ENCODE measurements at places on chromosomes 3 and 15.

DNA sequence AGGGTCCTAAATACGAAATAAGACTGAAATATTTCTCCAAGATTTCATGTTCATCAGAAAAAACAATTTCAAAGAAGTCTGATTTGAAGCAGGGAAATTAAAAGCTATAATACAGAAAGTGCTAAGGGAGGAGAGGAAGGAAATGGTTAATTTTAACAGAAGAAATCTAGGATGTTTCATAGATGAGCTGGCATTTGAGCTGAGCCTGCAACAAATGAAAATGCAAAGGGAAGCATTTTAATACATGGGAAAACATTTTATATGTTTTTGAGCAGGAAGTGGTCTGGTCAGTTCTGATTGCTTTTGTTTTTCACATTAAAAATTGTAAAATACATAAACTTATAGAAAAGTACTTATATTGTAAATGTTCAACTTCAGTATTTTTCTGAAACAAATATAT lies 17.2 kb upstream of the RAP2B start:
- DNase-seq = no peak

- DNase-seq = no peak
Observed at GRCh38 chr3:72232777-72233176, 447.8 kb upstream of the PROK2 start.

GRCh38 chr15:77144026-77144425 lies 73.1 kb upstream of the TSPAN3 start:
- DNase-seq = no peak

GRCh38 chr3:195715583-195716266 lies 5.1 kb upstream of the MUC20 start:
- DNase-seq = no peak

DNA sequence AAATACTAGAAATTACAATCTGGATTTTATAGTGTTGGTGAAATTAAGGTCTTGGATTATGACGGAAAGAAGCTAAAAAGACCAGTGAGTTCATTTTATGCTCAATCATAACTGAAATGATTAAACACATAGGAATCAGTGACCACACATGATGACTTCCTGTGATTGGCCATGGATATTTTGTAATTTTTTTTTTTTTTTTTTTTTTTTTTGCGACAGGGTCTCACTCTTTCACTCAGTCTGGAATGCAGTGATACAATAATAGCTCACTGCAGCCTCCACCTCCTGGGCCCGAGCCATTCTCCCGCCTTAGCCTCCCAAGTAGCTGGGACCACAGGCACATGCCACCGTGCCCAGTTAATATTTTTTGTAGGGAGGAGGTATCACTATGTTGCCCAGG lies 47.4 kb downstream of the PAQR5 start:
- no peak for DNase-seq

- no peak for DNase-seq
Observed at GRCh38 chr3:53142986-53143385, 12.8 kb upstream of the RFT1 start.

DNA sequence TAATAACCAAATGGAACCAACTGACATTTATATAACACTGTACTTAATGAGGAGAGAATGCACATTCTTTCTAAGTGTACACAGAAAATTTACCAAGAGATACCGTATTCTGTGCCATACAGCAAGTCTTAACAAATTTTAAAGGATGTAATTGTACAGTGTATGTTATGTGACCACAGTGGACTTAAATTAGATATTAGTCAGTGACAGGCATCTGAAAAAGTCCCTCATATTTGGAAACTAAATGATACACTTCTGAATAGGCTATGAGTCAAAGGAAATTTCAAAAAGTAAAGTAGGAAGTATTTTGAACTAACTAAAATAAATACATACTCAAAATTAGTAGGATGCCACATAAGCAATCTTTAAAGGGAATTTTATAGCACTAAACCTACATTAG lies 59.6 kb upstream of the P3H2 start:
- DNase-seq = no peak

DNA sequence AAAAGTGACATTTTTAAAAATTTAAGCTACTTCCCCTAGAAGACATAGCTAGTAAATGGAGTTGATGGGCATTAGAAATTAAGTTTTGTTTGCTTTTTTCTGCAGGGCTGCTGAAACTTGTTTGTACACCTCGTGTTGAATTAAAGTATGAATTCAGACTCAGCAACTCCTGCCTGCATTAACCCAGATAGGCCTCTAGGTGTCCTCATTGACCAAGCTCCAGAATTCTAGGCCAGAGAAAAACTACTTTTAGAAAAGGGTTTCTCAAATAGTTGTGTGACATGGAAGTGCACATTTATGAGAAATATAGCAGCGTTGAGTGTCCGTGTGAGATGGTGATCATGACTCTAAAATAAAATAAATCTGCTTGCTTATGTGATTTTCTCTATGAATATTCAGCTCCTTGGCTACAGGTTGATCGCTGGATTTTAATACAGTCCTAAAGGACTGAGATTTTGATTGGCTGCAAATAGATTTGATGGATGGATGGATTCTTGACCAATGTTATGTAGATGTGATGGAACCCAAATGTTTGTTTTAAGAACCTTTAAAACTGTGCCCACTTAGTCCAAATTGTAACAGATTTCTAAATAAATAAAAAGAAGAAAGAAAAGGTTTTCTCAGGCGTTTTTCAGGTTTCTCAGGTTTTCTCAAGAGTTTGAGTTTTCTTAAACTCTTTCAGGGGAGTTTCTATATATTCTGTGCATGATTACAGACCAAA lies 39.4 kb upstream of the LMOD3 start:
- no peak for DNase-seq

DNA sequence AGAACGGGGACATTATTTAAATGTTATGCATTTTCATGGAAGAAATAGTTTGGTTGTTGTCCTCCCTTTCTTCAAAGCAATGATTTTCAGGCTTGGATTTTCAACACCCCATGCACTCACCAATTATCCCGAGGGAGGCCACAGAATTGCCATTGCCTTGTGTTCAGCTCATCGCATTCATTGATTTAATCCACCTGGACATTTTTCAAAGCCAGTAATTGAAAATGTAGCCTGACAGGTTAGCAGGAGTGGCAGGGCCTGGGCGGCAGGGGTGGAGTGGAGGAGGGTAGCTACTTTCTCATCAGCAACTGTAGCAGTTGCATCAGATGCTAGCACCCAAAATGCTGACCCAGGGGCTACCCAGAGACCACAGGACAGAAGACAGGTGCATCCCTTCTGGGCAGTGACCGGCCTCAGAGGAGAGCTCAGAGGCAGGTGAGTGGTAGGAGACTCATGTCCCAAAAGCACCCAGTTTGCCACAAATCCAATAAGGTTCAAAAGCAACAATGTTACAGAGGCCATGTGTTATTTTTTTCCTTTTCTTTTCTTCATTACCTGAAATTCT lies 242.4 kb downstream of the CD47 start:
- DNase-seq = no peak

DNA sequence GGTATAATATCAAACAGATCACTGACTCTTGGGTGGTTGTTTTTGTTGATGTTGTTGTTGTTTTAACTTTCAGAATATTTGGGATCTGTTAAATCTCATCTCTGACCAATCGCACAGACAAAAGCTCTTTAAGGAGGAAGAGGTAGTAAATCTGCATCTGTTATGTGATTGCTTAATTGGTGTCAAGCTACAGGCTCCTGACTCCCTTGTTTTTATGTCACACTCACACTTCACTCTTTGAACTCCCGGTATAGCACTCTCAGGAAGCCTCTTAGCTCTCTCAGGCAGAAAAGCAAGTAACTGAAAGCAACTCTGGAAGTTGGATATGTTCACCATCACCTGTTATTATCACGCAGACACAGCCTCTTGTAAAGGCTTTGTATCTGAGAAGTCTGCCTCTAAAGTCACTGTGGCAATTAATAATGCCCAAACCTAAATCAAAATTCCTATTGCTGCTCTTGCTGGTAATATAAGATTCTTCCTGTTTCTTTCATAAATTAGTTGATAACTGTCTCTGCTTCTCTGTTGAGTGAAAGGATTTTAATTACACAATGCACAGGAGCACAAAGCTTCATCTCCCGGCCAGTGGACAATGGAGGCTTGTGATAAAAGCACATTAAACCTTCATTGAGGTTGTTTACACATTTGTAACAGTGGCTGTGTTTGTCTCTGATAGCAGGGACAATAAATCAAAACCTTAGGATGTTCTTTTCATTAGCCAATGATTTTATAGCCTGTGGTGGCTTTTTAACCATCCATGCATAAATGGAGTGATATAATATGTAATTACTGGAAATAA lies 576.7 kb downstream of the MFSD1 start:
- no peak for DNase-seq

GRCh38 chr3:177465257-177465642 lies 268.0 kb upstream of the TBL1XR1 start:
- no peak for DNase-seq

GRCh38 chr3:149085828-149086231 lies 503 bp downstream of the HLTF start:
- peak; percentile 24 for DNase-seq

GRCh38 chr15:70200511-70201424 lies 103.1 kb upstream of the TLE3 start:
- peak; percentile 77 for DNase-seq

GRCh38 chr15:85296615-85297402 lies 83.6 kb upstream of the AKAP13 start:
- peak; percentile 64 for DNase-seq

GRCh38 chr3:72594615-72595215 lies 253.5 kb downstream of the SHQ1 start:
- DNase-seq = no peak

GRCh38 chr3:177057768-177058167 lies 139.5 kb downstream of the TBL1XR1 start:
- no peak for DNase-seq

- DNase-seq = no peak
Observed at GRCh38 chr3:152388631-152389030, 119.9 kb downstream of the MBNL1 start.

- DNase-seq = no peak
Observed at GRCh38 chr3:194450341-194450740, 36.5 kb downstream of the ATP13A3 start.

All from D721Med (cell line).